ENCODE measurements at places on chromosomes 6 and 20.

- no peak for DNase-seq
Measured at GRCh38 chr6:164276211-164276610, 861.7 kb downstream of the QKI start.

- no peak for DNase-seq
Measured at GRCh38 chr6:85163156-85164080, 286.5 kb upstream of the NT5E start.

GRCh38 chr20:57774951-57775350 is 65.1 kb upstream of the PMEPA1 start:
- DNase-seq: no peak

DNA sequence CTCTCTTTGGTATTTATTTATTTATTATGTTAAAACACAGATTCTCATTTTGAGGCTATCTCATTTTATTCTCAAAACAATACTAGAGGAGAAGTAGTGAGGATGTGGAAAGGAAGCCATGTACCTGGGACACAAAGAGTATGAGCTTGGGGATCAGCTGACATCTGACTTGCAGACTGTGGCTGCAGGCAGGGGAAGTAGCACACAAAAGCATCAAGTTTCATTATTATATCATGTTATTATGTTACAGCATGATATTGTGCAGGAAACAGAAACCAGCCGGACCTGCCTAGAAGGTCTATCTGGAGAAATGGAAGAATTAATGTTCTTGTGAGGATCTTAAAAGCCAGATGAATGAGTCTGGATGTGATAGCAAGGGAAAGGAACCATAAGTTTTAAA is 248.2 kb downstream of the KHDC1L start:
- no peak for DNase-seq

DNA sequence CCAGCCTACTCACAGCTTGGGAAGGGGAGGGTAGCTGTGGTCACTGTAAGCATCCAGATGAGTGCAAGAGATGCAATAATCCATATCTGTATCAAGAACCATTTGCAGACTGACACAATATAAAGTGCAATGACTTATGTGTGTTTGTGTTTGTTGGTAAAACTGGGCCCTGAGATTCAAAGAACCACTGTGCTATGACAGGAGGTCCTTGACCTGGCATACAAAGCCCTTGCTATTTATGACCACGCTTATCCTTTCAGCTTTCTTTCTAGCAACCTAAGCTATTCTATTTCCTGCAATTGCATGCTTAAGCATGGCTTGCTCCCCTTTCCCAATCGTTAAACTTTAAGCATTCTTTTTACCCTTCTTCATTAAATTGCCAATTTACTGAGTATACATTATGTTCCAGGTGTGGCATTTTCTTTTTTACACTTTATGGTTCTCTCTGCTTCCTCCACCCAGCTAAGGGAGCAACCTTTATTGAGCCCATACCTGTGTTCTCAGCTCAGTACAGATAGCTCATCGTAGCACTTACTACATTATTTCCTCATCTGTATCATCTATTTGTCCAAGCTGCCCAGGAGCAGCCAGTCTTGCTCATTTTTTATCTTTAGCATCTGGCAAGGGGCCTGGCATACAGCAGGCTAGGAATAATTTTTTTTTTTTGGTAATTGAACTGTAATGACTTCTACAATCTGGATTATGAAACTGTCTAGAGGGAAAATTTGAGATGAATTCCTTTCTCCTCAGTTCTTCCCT is 3.5 kb downstream of the MCUR1 start:
- DNase-seq: no peak

GRCh38 chr6:153210083-153210482 is 79.0 kb upstream of the RGS17 start:
- no peak for DNase-seq

Measured in activated CD8-positive, alpha-beta memory T cell treated with anti-CD3 and anti-CD28 coated beads for 48 hours (primary cell).